ENCODE measurements at places on chromosomes 5 and 9.

DNA sequence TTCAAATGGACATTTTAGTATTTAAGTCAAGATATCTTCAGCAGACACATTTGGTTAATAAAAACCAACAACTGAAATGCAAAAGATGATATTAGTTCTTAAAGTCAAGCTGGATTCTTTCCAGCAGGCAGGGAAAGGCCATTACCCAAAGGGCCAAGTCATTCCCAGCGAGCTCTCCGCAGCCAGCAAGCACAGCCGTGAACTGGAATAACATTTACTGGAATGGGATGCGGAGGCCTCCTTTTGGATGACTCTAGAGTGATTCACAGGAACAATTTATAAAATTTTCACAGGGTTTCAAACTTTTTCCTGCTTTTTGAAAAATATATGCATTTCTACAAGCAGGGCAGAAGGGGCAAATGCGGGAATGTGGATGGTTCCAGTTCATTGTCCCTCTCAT is 76.6 kb upstream of the DAB2 start:
- DNase-seq, result no peak

DNA sequence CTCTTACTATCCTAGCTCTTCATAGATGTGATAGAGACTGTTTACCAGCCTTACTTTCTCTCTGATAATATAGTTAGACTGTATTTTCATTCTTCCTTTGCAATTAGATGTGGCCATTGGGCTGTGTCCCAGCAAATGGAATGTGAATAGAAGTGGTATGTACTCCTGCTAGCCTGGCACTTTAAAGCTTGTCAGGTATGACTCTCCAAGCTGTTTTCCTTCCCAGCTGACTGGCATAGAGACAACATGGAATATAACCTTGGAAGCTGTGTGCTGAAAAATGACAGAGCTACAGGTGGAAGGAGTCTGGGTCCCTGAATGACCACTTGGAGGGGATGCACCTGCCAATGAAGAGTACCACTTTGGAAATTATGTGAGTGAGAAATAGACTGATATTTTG is 116.2 kb downstream of the DIRAS2 start:
- DNase-seq, result no peak

DNA sequence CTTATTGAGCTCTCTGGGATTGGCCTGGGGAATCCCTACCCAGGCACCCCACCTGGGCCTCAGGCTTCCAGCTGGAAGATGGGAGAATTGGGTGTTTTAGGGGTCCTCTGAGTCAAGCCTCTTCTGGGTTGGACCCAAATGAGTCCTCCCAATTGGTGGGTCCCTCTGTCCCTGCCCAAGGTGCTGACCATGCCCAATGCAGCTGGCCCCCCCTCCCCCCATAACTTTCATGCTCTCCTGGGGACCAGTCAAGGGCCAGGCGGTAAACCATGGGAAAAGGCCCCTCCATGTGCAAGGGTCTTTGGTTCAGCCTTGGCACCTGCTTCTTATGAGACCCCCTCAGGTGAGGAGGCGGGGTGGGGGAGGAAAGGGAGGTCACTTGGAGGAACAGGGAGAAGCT is 3.4 kb upstream of the PSD2 start:
- DNase-seq, result no peak

GRCh38 chr5:38447786-38448185 is 108.7 kb downstream of the LIFR start:
- DNase-seq, result no peak

DNA sequence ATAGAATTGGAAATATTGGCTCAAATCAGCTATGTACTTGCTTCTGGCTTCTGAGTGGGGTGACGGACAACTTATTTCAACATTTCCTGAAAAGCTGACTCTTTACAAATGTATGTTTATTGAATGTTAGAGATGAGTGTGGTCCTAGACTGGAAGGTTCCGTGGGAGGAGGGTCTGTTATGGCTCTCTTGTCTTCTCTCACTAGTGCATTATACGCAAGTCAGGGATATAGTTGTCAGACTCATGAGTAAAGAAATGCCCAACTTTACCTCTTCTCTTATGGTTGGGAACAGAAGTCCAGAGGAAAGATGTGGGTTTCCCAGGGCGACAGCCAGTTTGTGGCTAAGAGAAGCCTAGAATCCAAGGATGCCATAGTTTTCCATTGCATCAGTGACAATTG is 839.3 kb upstream of the WWC1 start:
- no peak for DNase-seq

GRCh38 chr5:37735649-37736347 is 104.0 kb downstream of the GDNF start:
- DNase-seq, result no peak

- DNase-seq, result no peak
These were observed 3.5 kb upstream of the NEK6 start for GRCh38 chr9:124254261-124254682.

GRCh38 chr9:135145312-135145711 is 57.8 kb downstream of the OLFM1 start:
- no peak for DNase-seq

DNA sequence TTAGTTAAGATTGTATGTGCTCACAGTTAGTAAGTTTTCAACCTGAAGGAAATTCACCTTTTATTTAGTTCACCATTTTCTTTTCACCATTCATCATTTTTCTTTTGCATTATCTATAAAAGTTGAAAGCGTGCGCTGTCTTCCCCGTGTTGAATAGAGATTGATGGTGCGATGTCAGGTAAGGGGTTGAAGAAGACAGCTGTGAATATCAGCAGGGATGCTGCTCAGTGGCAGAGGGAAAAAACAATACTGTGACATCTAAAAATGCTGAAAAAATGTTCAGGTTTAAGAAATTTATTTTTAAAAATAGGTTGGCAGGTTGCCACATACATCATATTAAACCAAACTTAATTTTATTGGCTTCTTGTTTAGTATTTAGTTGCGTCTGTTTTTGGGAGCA is 815.0 kb downstream of the DTWD2 start:
- no peak for DNase-seq

DNA sequence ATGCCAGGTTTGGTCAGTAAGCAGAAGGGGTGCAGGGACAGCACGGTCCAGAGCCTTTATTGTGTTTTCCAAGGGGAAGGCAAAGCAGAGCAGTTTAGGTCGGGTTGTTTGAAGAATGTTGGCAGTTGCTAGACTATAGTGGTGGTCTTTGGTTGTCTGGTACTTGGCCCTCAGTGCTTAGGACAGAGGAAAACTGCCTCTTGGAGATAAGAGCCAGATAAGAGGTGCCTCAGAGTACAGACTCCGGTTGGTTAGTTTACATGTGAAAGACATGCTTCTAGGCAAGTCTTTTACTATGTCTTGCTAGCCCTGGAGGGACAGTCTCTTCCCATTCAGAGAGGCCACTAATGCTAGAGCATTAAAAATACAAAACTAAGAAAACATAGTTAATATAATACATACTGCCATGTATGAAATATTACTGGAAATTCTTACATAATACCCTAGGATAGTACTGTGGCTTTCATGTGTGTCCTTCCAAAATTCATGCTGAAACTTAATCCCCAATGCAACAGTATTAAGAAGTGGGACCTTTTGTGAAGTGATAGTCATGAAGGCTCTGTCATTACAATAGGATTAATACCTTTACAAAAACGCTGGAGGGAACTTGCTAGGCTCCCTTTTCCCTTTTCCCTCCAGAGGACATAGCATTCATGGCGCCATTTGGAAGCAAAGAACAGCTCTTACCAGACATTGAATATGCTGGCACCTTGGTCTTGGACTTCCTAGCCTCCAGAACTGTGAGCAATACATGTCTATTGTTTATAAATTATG is 280.4 kb downstream of the TMEM167A start:
- DNase-seq, result no peak

GRCh38 chr5:53476531-53477480 is 3.6 kb upstream of the FST start:
- no peak for DNase-seq

DNA sequence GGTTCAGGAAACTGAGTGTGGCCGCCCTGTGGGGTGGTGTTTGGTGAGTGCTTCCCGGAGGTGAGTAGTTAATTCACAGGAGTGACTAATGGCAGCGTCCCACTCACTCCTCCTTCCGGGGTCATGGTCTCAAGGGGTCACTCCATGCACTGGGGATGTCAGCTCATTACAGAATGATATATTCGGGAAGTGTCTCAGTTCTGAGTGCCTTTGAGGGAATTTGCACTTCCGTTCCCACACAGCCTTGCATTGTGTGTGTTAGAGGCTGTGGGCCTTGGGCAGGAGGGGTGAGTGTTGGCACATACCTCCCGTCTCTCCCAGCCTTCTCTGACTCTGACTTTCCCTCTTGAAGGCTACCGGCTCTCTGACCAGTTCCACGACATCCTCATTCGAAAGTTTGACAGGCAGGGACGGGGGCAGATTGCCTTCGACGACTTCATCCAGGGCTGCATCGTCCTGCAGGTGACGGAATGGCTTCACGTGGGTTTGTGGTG is 10.5 kb upstream of the AHRR start:
- DNase-seq, result peak; percentile 42

DNA sequence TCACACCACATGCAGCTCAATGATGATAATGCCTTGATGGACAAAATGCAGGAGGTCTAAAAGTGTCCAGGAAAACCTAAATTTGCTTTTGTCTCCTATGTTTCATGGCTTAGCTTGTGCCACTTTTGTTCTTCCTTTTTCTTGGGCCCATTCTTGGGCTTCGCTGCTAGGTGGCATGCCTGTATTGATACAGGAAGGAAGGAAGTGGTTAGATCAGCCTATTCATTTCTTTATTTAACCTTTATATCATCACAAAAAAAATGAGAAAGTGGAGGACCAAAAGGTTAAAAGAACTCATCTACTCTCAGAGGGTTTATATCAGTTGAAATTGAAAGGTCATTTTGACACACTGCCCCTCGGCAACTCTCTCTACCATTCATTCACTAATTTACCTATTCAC is 260.2 kb downstream of the ARHGAP26 start:
- DNase-seq, result no peak

GRCh38 chr9:127175764-127176163 is 53.3 kb upstream of the ANGPTL2 start:
- peak; percentile 74 for DNase-seq

GRCh38 chr9:74681906-74682305 is 184.8 kb downstream of the RORB start:
- DNase-seq, result no peak

DNA sequence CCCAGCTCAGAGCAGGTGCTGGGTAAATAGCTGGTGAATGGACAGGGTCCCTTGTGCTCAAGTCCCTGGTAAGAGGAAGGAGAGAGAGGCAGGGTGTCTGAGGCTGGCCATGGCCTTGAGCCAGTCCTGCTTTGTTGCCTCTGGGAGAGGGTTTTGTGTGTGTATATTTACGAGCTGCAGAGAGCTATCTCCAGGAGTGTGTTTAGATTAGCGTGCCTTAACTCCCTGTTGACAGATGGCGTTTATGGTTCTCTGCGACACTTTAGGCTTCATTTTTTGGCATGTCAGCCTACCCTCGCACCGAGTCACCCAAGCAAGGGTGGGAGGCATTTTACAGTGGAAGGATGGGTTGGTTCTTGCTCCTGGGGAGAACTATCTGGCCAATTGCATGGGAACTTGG is 22.2 kb downstream of the HMCN2 start:
- no peak for DNase-seq

- DNase-seq, result no peak
These were observed 100.2 kb downstream of the PIK3R1 start for GRCh38 chr5:68315679-68316271.

GRCh38 chr5:136062366-136063274 is 33.8 kb downstream of the TGFBI start:
- DNase-seq, result no peak

GRCh38 chr9:130177898-130178805 is 5.9 kb downstream of the NCS1 start:
- DNase-seq, result no peak

DNA sequence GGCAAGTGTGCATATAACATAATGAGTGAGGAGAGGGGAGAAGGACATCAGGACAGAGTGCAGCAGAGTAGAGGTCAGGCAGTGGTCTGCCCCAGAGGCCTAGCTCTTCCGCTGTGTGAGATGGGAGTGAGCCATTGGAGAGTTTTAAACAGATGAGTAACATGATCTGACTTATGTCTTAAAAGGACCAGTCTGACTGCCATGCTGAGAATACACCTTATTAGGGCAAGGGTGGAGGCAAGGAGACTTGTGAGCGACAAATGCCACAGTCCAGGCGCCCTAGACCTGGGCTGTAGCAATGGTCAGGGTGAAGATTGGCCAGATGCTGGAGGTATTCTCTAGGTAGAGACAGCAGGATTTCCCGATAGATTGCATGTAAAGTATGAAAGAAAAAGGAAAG is 83.1 kb downstream of the WWC1 start:
- DNase-seq, result no peak

DNA sequence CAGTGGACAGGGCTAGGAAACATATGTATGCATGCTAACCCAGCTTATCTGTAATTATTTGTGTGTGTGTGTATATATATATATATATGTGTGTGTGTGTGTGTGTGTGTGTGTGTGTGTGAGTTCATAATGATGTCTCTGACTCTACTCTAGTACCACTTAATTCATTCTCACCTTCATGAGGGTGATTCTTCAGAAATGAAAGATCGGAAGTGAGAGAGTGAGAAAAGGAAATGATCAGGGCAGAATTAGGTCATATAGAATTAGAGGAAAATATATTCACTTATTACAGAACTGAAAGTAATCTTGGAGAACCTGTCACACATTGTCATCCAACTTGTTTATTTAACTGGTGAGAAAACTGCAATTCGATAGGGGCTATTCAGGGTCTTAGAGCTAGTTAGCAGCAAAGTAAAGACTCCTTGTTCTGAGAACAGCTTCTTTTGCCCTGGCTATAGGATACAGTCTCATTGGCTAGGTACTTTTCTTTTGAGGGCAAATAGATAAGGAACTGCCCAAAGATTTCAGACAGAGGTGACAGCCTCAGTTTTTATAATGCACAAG is 58.8 kb downstream of the C9orf153 start:
- no peak for DNase-seq

DNA sequence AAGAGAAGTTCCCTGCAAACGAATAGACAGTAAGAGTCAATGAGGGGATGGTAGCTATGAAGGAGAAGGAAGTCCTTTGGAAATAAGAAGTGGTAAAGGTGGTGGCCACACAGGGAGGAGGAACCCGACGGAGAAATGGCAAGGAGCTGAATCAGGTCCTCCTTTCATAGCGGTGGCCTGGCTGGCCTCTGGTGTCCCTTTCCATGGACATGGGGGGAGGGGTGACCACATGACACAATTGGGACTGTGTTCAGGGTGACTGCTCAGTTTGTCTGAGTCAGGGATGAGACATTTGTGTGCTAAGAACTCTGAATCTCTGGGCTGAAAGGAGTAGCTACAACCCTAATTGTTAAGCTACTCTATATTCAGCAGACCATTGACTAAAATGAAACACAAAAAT is 28.7 kb upstream of the TIMD4 start:
- DNase-seq, result no peak

- DNase-seq, result no peak
These were observed 56.3 kb downstream of the ERAP1 start for GRCh38 chr5:96751203-96752169.

- no peak for DNase-seq
These were observed 8.1 kb downstream of the CCDC187 start for GRCh38 chr9:136295542-136296433.

- no peak for DNase-seq
These were observed 144.9 kb downstream of the GOLPH3 start for GRCh38 chr5:32029261-32029660.

- DNase-seq, result no peak
These were observed 234.5 kb downstream of the EFNA5 start for GRCh38 chr5:107436201-107436600.

- no peak for DNase-seq
These were observed 804.4 kb downstream of the TLE4 start for GRCh38 chr9:80376180-80376579.
